Activated T-helper 1 cell treated with anti-CD3 and anti-CD28 coated beads, Interleukin-12 subunit alpha, Interleukin-12 subunit beta, Interleukin-2, Interleukin-4 antibody, amounts not matched to agents 30 ng/mL and 10 ng/mL and 1 ng/mL, durations not matched to agents 14 hours and 24 hours and 36 hours (primary cell): ENCODE measurements at places on chromosomes 1 and 21.

GRCh38 chr1:111085676-111086075 is 54.2 kb downstream of the DRAM2 start:
- DNase-seq: no peak

DNA sequence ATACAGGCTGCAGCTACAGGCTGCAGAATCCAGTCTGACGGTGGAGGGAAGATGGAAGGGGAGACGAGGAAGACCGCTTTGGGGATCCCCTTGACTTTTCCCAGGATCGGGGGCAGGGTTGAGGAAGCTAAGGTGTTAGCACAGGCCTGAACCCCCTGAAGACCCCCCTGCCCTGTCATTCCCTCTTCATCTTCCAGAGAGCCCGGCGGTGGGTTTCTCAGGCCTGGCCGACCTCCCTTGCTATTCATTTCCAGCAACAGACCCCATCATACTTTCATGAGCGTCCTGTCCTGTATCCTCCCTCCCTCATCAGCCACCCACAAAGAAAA is 112.0 kb downstream of the PGBD5 start:
- DNase-seq: no peak

GRCh38 chr1:232450615-232451014 is 179.3 kb downstream of the SIPA1L2 start:
- no peak for DNase-seq

DNA sequence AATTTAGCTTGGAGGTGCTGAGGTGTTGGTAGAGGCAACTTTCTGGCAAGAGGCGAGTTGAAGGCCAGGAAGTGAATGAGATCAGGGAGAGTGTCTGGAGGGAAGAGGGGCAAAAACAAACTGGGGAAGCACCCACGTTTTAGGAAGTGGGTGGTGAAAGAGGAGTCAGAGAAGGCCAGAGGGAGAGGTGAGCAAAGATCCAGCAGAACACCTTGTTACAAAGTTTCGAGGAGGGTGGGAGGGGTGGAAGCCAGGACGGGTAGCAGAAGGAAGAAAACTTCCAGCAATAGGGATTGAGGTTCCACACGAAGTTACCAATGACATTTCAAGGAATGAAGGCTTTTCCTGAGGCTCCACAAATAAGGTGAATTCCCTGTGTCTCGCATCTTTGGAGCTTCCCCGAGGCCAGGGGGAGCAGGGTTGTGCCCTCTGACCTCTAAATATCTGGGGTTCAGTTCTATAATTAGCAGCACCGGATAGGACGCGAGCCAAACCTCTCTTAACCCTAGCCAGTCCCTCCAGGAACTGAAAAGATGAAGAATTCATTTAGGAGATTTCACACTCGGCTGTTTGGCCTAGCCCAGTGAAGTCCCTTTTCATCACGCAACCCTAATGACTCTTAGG is 578 bp upstream of the SESN2 start:
- DNase-seq: no peak

DNA sequence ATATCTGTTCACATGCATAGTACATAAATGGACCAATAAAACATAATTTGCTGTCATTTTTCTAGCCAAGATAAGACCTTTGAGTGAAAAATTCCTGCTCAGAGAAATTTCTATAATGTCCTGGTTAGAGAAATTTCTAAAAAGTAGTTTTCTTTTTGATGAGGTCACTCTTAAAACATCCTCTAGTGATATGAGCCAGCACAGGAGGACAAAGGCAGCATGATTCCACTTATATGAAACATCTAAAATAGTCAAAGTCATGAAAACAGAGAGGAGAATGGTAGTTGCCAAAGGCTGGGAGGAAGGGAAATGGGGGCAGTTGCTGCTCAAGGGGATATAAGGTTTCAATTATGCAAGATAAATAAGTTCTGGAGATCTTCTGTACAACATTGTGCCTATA is 239.4 kb downstream of the BACH1 start:
- DNase-seq: no peak

DNA sequence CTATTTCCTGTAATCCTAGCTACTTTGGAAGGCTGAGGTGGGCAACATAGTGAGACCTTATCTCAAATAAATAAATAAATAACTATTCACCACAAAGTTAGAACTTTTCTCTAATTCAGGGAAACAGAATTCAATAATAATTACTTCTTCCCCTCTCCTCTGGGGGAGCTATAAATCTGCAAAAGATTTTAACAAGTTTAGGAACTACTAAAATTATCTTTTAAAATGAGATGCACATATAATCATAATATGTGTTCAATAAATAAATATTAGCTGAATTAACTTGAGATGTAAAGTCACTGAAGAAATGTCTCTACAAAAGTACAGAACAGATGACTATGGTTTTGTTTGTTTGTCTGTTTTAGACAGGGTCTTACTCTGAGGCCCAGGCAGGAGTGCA is 14.1 kb downstream of the WDR47 start:
- no peak for DNase-seq

- no peak for DNase-seq
These were observed 3.2 kb downstream of the NOS1AP start for GRCh38 chr1:162072740-162073139.

GRCh38 chr1:159999204-159999603 is 32.6 kb downstream of the PIGM start:
- no peak for DNase-seq

GRCh38 chr1:98256700-98257099 is 335.9 kb upstream of the DPYD start:
- DNase-seq: no peak

DNA sequence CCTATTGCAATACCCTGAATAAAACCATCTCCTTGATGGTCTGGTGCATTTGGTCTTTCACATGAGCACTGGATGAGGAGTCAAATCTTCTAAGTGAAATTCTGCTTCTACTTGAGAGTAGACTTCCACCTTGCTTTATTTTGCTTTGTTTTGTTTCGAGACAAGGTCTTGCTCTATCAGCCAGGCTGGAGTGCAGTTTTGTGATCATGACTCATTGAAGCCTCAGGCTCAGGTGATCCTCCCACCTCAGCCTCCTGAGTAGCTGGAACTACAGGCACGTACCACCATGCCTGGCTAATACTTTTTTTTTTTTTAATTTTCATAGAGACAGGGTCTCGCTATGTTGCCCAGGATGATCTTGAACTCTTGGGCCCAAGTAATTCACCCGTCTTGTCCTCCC is 65.8 kb upstream of the F3 start:
- DNase-seq: no peak

- no peak for DNase-seq
These were observed 616.2 kb downstream of the RWDD3 start for GRCh38 chr1:95850165-95850649.

GRCh38 chr1:3762151-3762872 is 10.1 kb downstream of the CCDC27 start:
- DNase-seq: no peak

DNA sequence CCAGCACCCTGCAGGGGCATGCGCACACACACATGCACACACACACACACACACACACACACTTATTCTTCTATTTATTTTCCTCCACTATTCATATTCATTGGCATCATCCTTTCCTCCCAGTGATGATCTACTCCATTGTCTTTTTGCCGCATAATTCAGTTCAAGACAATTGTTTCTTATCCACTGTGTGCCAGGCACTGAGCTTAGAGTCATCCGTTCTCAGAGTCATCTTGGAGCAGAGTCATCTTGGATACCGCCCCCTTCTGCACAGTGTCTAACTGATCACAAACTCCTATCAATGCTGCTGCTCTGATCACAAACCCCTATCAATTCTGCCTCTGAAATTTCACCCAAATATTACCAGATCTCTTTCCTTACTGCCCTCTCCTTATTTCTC is 102.8 kb upstream of the PROX1 start:
- DNase-seq: no peak

DNA sequence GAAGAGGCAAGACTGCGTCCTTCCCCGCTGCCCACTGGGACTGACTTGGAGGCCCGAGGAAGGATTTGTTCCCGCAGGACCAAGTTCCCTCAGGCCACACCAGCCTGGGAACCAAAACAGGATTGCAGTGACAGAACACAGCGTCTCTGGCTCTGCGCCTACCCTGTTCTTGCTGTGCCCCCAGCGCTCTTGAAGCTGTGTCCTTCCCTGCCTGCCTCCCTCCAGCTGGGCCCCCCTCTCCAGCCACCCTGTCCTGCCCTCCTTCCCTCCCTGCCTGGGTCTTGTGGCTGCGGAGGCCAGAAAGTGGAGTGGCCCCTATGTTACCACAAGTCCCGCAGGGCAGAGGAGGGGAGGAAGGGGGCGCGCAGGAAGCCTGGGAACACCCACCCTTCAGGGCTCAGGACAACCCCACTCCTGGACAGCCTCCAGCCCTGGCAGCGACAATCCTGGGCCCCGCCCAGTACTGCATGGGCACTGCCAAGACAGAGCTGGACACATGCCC is 164.9 kb downstream of the DYRK1A start:
- no peak for DNase-seq

DNA sequence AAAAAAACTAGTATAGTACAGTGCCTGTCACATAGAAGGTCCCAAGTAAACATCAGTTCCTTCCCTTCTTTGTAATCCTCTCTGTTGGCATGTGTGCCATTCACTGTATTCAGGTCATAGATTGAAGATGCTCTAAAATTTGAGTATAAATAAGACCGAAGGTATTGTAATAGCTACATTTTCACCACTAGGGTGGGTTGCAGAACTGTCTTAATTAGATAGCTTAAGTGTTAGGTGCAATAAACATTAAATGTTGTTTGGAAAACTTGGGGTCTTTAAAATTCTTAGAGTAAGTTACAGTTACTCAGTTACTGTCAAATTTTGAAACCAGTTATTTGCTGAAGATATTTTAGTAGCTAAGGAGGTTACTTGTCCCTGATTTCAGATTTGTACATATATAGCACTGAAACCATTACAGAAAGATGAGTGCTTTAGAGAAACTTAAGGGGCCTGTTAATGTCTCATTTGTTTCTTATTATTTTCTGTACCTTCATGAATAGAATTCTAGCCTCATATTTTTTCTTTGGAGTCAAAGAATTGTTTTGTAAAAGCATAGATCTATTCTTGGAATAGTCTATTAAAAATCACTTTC is 24.3 kb downstream of the PER3 start:
- no peak for DNase-seq

GRCh38 chr1:15674386-15675159 is 9.5 kb upstream of the PLEKHM2 start:
- no peak for DNase-seq

GRCh38 chr21:21162786-21163185 is 164.6 kb downstream of the NCAM2 start:
- no peak for DNase-seq
